T-helper 9 cell (primary cell): ENCODE measurements at places on chromosomes 2 and 18.

GRCh38 chr2:117470311-117471095 is 344.0 kb upstream of the DDX18 start:
- no peak for DNase-seq

- DNase-seq = no peak
Observed at GRCh38 chr2:151713291-151713903, 20.9 kb downstream of the NEB start.

- peak; percentile 79 for DNase-seq
Observed at GRCh38 chr2:85826990-85827878, 61.6 kb downstream of the ST3GAL5 start.

GRCh38 chr2:96547731-96548171 is 11.2 kb downstream of the ARID5A start:
- DNase-seq = no peak

GRCh38 chr2:23375448-23375847 is 9.5 kb upstream of the KLHL29 start:
- DNase-seq = no peak
